Hair follicle dermal papilla cell (primary cell): ENCODE measurements at places on chromosomes 16 and 17. TPM values are rescaled to one million over a fixed set of nuclear protein-coding genes. Genes with fewer than 3 reads are reported as not detected.

DCXR gene
- 29.9 and 35.8 TPM in 2 replicates for total RNA-seq

FOXN1 gene
- not detected in 2 replicates for total RNA-seq

NPIPA2 gene
- total RNA-seq, result 0.24 and 0.32 TPM in 2 replicates

SHISA9 gene
- total RNA-seq, result under 0.01 and 1.8 TPM in 2 replicates

TSNAXIP1 gene
- 0.49 and 1.3 TPM in 2 replicates for total RNA-seq

WBP2 gene
- 26.8 and 28.2 TPM in 2 replicates for total RNA-seq

TMC8 gene
- not detected in 2 replicates for total RNA-seq

TP53TG3 gene
- not detected in 2 replicates for total RNA-seq

ANTKMT gene
- total RNA-seq, result 21.9 and 25.1 TPM in 2 replicates

KRT31 gene
- total RNA-seq, result not detected in 2 replicates

CPHXL2 gene
- not detected in 2 replicates for total RNA-seq

LPO gene
- not detected in 2 replicates for total RNA-seq

RCVRN gene
- total RNA-seq, result under 0.01 and 0.16 TPM in 2 replicates

AOC3 gene
- total RNA-seq, result under 0.01 TPM in 1 of 2 replicates, not detected in the other

TPSD1 gene
- total RNA-seq, result not detected in 2 replicates

SLC6A2 gene
- under 0.01 TPM in 1 of 2 replicates, not detected in the other for total RNA-seq

IGFBP4 gene
- total RNA-seq, result 168 and 230 TPM in 2 replicates

RAB37 gene
- 0.49 and 0.85 TPM in 2 replicates for total RNA-seq

ABI3 gene
- total RNA-seq, result 3.4 TPM in 1 of 2 replicates, not detected in the other

ASIC2 gene
- not detected in 2 replicates for total RNA-seq

KRT39 gene
- total RNA-seq, result not detected in 2 replicates

KRT9 gene
- total RNA-seq, result not detected in 2 replicates

CA7 gene
- total RNA-seq, result not detected in 2 replicates

KRTAP9-2 gene
- not detected in 2 replicates for total RNA-seq

NKD1 gene
- total RNA-seq, result 0.12 and 0.49 TPM in 2 replicates

HOXB9 gene
- total RNA-seq, result not detected in 2 replicates

SSH2 gene
- total RNA-seq, result 16.4 and 16.5 TPM in 2 replicates

SRCIN1 gene
- total RNA-seq, result under 0.01 TPM in 1 of 2 replicates, not detected in the other

HSD3B7 gene
- 52.1 and 60.4 TPM in 2 replicates for total RNA-seq

DOC2B gene
- not detected in 2 replicates for total RNA-seq

KLHL10 gene
- total RNA-seq, result 0.12 and 1.3 TPM in 2 replicates

CAPNS2 gene
- total RNA-seq, result 1.6 and 1.8 TPM in 2 replicates

PRKCB gene
- under 0.01 TPM in 1 of 2 replicates, not detected in the other for total RNA-seq

HNF1B gene
- total RNA-seq, result not detected in 2 replicates

C17orf107 gene
- total RNA-seq, result 4.4 and 5.8 TPM in 2 replicates

GPRC5C gene
- 3.2 and 5.0 TPM in 2 replicates for total RNA-seq

HS3ST4 gene
- not detected in 2 replicates for total RNA-seq

SLC47A1 gene
- total RNA-seq, result 4.3 and 5.2 TPM in 2 replicates

ANKRD13B gene
- total RNA-seq, result 8.6 and 10.0 TPM in 2 replicates

NECAB2 gene
- total RNA-seq, result under 0.01 and 0.12 TPM in 2 replicates

NTN1 gene
- 4.4 and 23.5 TPM in 2 replicates for total RNA-seq

TP53TG3B gene
- 0.73 TPM in 1 of 2 replicates, not detected in the other for total RNA-seq

VASN gene
- total RNA-seq, result 228 and 251 TPM in 2 replicates

KPNA2 gene
- 59.1 and 68.4 TPM in 2 replicates for total RNA-seq

SMIM36 gene
- not detected in 2 replicates for total RNA-seq

KRT20 gene
- not detected in 2 replicates for total RNA-seq

GAST gene
- total RNA-seq, result not detected in 2 replicates

GNAO1 gene
- 0.12 and 0.32 TPM in 2 replicates for total RNA-seq

DNAI2 gene
- not detected in 2 replicates for total RNA-seq

SLC52A1 gene
- total RNA-seq, result 0.32 and 0.36 TPM in 2 replicates

MYH3 gene
- 0.12 and 4.9 TPM in 2 replicates for total RNA-seq

CTNS gene
- 18.8 and 22.2 TPM in 2 replicates for total RNA-seq

SLC35G6 gene
- not detected in 2 replicates for total RNA-seq

ACSM3 gene
- total RNA-seq, result 0.49 and 0.73 TPM in 2 replicates

CCDC200 gene
- total RNA-seq, result not detected in 2 replicates
